ENCODE measurements at places on chromosomes 5 and 9.
A peak's percentile ranks its signal among the peaks of the same experiment; 100 is the strongest.

DNA sequence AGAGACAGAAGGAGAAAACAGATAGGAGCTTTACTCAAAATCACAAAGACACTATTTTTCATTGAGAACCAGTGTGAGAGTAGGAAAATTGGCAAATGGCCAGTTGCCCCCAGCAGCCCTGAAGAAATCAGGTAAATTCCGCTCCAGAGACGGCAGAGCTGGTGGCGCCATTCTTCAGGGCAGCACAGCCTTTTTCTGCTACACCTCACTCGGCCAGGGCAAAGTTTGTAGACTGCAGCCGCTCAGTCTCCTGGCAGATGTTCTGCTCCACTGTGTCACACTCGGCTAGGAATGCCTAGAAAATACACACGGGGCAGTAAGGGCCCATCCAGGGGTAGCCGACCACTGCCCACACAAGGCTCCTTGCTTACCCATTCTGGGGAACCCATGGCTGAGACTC is 9.5 kb downstream of the BAG1 start:
- DNase-seq = no peak

- no peak for DNase-seq
Observed at GRCh38 chr9:14887149-14887548, 23.1 kb downstream of the FREM1 start.

DNA sequence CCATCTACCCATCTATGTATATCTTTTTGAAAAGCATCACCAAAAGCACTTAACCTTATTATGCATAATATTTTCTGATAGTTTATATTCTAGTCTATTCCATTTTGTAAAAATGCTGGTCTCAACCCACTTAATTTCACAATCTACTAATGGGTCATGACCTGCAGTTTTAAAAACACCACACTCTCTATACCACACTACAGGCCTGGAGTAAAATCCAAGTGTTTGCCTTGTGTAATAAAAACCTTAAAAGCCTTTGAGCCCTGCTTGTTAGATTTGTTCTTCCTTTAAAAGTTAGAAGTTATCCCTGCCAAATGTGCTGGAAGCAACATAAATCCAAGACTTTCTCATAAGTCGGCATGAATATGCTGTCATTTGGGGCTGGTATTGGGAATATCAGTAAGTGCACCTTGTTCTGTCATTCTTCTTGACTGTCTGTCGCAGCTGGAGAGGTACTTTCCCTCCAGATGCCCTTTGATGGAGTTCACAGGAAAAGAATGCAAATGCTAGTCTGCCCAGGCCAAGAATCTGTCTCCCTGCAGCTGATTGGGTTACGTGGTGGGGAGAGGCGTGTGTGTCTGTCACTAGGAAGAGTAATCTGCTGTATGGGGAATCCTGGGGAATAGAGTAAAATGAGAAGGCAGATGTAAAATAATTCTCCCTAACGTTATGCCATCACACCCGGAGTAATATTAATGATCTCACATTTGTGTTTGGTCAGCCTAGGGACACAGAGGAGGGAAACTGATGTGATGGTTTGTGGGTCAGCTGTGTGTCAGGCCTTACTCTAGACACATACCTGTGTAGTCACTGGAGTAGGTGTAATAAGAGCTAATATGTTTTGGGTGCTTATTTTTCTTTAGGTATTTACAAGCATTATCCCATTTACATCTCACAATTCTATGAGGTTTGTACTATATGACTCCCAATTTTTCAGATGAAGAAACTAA is 79.4 kb downstream of the ZNF366 start:
- DNase-seq = no peak

DNA sequence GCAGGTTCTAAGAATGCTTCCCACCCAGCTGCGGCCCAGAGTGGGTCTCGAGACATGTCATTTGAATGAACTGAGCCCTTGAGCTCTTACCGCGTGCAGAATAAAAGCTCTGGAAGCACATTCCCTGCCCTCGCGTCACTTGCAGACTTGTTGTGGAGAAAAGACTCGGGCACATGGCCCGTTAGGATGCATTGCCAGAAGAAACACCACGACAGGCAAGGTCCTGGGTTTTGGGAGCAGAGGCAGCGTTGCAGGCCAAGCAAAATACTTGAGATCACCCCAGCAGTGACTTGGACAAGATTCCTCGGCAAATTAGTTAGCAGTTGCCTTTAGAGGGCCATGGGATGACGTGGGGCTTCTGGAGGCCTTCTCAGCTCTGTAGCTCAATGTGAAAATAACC is 170.8 kb upstream of the MSX2 start:
- no peak for DNase-seq

GRCh38 chr5:1557114-1557873 is 33.5 kb upstream of the LPCAT1 start:
- no peak for DNase-seq

DNA sequence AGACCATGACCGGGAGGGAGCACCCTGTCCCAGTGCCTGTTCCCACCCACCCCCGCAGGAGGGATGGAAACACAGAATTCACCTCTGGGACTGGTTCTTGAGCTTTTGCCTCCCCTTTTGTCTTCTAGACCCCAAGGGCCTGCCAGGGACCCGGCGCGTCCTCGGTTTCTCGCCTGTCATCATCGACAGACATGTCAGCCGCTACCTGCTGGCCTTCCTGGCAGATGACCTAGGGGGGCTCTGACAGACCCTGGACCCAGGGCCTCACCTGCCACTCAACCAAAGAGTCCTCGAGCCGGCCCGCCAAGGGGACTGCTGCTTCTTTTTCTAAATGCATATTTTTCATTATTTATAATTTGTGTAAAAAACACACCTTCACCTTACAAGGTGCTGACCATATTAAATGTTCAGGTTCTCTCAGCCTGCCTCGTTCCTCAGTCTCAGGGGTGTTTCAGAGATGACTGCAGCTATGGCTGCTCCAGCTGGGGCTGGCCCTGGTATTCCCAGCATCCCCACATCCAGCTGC is 16.9 kb downstream of the CARD19 start:
- no peak for DNase-seq

GRCh38 chr9:37936965-37937364 is 33.0 kb upstream of the SLC25A51 start:
- DNase-seq = no peak

DNA sequence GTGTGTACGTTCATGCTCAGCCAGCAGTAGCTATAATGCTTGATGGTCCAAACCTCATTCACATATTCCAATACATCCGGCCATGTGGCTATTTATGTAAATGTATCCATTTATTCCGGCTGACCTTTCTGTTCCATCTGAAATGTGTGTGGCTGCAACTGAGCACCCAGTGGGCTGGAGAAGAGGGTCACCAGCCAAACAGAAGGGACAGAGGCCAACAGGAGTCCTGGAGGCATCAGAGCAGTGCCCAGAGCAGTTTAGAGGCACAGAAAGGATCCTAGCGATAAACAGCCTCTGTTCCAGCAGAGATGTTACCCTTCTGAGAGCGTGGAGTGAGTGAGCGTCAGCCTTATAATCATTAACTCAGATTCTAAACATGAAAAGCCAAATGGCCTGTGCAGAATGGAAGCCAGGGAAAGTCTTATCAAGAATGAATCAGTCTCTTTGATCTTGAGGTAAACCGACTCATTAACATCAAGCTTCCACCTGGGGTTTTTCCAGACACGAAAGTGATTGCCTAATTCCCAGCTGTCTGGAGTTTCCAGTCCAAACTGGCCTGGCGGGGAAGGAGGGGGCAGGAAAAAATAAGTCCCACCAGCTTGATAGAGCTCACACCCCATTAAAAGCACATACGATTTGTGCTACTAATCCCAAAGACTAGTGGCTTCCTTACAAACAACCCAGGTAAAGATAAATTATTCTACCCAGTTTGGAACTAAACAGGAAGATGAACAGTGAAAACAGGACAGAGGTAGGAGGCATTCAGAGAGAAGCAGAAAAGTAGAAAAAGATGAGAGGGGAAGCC is 55.7 kb downstream of the SUSD1 start:
- DNase-seq = no peak

DNA sequence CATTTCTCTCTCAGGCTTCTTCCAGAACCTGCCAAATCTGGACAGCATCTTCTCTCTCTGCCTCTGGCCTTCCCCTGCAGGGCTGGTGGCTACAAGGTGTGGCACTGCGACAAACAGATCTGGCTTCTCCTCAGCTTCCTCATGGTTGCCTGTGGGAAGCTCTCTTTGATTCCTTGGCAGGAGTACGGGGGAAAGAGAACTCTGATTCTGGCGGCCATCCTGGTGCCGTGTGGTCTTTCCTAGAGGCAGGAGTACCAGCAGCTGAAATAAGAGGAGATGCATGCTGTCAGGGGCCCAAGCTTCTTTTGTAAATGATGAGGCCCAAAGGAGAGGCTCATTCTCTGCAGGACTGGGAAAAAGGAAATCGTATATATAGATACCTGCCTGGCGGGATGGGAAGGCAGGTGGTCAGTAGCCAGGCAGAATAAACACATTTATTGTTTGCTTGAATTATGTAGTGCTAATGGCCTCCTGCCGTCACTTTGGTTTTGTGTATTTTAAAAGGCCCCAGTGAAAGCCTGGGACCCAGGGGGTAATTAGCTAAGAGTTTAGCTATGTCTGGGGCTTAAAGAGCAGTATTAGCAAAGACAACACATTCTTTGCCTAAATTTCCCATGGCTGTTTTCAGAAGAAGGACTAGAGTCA is at the start of gene CER1:
Gene CER1 (minus strand): TSS at position 343 of the 645 bp plus-strand sequence. CDS start 61 bp downstream, at position 282.
- no peak for DNase-seq

DNA sequence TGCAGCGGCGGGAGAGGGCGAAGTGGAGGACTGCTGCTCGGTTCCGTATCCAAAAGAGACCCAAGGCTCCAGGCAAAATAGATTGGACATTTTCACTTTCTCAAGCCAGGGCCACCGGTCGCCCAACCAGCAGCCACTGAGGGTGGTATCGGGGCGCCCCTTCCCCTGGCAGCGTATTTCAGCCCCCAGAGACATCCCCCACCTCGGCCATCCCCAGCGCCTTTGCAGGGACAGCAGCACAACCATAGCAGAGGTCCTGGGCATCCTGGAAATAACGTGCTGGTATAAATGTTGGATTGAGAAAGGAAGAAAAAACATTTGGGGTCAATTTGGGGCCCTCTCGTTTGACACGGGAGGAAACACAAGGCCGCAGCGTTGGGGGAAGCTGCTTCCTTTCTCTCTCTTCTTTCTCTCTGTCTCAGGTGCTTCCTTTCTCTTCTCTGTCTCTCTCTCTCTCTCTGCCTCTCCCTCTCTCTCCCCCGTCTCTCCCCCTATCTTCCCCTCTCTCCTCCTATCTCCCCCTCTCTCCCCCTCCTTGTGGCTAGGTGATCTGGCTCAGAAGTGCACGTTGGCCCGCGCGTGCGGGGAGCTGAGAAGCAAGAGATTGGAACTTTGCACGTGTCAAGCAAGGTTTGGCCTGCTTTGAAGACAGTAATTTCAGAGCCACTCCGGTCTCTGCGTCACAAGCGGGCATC is 624 bp upstream of the RETREG1 start:
- DNase-seq = no peak

GRCh38 chr5:60207040-60207439 is 313.5 kb upstream of the PDE4D start:
- peak; percentile 67 for DNase-seq

- DNase-seq = no peak
Observed at GRCh38 chr5:84237126-84237525, 147.6 kb downstream of the EDIL3 start.

- no peak for DNase-seq
Observed at GRCh38 chr5:147190331-147190730, 44.5 kb upstream of the STK32A start.

DNA sequence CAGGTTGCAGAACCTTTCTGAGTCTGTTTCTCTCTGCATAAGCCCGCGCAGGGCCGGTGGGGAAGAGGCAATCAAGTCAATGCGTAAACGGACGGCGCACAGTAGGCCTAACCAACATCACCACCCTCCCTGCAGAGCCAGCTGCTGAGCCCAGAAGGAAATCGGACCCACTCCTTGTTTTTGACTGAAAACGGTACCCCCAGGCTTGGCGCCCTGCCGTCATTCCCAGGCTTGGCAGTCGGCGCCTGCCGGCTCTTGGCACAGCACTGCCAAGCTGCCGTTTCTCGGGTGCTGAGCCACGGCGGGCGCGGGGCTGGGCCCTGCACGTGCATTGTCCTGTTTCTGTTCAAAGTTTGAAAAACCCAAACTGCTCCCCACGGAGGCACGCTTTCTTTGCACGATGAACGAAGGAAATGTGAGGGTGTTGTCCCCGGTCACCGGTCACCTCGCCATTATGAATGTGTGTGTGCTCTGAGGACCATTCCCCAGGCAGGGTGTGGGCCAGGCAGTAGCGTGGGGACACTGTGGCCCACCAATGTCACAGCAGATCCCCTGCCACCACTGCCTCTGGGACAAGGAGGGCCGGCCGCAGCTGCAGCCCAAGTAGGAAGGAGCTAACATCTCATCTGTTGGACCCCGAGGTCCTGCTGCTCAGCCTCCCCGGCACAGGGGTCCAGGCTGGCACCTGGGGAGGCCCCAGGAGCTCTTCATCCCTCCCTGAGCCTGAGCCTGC is 20.1 kb downstream of the FIBCD1 start:
- DNase-seq = no peak

- DNase-seq = no peak
Observed at GRCh38 chr5:124461157-124461556, 285.3 kb downstream of the ZNF608 start.

DNA sequence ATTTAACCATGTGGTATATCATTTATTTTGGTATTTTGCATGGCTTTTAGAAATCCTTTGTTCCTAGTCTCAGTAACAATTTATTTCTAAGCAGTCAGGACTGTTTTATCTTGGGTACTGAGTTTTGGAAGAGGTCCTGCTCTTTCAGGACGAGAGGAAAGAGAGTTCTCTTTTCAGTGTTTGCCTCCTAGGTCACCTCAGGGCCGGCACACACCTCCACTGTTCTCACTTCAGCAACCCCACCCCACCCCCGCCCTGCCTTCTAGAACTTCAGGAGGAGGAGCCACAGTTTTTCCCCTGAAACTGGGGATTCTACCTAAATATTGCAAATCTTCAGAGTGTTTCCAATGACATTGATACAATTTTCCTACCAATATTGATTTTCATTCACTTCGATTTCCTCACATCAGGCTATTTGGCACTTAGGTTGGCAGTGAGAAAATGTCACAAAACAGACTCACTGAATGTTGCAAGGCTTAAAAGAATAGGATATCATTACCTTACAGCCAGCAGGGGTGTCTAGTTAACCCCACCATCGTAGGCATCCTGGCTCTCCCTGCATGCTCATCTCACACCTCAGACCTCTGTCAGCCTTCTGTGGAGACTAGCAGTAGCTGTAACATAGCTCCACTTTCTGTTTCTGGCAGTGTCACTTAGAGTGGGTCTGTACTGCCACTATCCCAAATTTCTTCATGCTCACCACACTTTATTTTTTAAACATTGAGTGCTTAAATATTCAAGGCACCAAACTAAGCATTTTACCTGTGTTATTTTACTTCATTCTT is 5.4 kb downstream of the IGIP start:
- DNase-seq = no peak

- DNase-seq = no peak
Observed at GRCh38 chr9:135559606-135560005, 1.9 kb upstream of the PAEP start.
